ENCODE measurements at places on chromosomes 1 and 21.
A peak's percentile ranks its signal among the peaks of the same experiment; 100 is the strongest.

DNA sequence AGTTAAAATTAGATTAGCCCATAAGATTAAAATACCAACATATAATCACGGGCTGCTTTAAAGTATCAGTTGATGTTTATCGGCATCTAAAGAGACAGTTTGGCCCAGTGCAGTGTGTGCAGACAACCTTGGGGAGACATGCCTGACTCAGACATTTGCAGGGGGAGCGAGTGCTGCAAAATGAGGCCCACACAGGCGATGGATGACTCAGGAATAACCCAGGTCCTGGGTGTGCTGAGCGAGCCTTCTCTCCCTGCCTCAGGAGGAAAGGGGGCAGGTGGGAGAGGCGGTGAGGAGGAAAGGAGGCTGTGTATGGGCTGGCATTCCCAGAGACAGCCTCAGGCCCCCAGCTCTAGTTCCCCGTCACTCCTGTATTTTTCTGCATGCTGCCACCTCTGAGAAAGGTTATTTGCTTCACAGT lies 9.0 kb downstream of the SLC9A1 start:
- peak; percentile 92 for DNase-seq

GRCh38 chr1:15104768-15105167 lies 48.8 kb upstream of the TMEM51 start:
- DNase-seq = no peak

GRCh38 chr1:233627376-233627775 lies 13.5 kb downstream of the KCNK1 start:
- DNase-seq = no peak

- DNase-seq = peak; percentile 71
These were observed 30.9 kb downstream of the GPA33 start for GRCh38 chr1:167059045-167059808.

DNA sequence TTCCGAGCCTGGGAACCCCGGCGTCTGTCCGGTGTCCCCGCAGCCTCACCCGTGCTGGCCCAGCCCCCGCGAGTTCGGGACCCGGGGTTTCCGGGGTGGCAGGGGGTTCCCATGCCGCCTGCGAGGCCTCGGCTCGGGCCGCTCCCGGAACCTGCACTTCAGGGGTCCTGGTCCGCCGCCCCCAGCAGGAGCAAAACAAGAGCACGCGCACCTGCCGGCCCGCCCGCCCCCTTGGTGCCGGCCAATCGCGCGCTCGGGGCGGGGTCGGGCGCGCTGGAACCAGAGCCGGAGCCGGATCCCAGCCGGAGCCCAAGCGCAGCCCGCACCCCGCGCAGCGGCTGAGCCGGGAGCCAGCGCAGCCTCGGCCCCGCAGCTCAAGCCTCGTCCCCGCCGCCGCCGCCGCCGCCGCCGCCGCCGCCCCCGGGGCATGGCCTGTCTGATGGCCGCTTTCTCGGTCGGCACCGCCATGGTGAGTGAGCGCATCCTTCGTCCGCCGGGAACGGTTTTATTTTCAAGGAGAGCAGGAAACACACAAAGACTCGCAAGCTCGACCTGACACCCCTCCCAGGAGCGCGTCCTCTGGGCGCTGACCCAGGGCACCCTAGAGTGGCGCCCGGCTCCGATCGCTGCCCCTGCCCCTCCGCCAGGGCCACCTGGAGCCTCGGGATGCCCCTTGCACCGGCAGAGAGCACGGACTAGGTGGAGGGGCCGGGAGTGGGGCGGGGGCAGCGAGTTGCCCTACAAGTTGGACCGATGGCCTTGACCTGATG lies at the start of gene ABCG1:
TSS of gene ABCG1 (plus strand) at position 305 of the 770 bp plus-strand sequence. CDS start at position 428, 123 bp downstream.
- DNase-seq = no peak

GRCh38 chr1:227731241-227731677 lies 3.8 kb downstream of the JMJD4 start:
- DNase-seq = no peak

DNA sequence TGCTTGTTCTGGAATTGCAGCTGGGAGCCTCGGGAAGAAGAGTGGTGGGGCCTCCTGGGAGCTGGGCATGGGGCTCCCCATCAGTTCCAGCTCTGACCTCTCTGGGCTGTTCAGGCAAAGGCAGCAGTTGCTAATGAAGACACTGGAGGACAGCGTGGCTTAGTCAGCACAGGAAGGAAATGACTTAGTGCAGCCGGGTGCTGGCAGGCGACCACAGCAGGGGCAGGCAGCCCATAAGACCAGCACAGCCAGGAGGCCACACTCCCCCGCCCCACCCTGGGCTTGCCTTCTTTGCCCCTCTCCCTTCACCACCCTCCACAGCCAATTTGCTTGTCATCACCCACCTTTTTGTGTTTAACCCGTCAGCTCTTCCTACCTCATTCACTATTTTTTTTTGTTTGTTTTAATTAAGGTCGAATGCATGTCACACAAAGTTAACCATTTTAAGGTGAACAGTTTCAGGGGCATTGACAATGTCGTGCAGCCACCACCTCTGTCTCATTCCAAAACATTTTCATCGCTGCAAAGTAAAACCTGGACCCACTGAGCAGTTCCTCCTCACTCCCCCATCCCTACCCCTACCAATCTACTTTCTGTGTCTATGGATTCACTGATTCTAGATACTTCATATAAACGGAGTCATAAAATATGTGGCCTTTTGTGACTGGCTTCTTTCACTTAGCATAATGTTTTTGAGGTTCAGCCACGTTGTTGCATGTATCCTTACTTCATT lies 10.9 kb downstream of the OLIG2 start:
- peak; percentile 81 for DNase-seq

DNA sequence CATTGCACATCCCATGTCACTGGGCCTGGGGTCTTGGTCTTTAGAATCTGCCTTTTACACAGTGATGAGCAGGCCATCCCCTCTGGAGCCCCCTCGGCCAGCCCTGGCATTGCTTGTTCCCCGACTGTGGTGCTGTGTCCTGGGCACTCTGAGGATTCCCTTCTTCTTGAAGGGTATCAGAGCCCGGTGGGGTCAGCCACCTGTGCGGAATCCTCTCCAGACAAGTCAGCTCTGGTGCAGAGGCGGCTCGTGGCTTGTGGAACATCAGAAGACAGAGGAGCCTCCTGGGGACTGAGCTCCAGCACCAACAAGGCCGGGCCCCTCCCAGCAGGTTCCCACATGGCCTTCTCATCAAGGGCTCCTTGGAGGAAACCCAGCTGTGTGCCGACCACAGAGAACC lies 57.9 kb upstream of the AJAP1 start:
- no peak for DNase-seq

GRCh38 chr1:210686841-210687240 lies 358.1 kb downstream of the HHAT start:
- no peak for DNase-seq

- DNase-seq = no peak
These were observed 105.1 kb downstream of the PCBP3 start for GRCh38 chr21:45748593-45748992.

DNA sequence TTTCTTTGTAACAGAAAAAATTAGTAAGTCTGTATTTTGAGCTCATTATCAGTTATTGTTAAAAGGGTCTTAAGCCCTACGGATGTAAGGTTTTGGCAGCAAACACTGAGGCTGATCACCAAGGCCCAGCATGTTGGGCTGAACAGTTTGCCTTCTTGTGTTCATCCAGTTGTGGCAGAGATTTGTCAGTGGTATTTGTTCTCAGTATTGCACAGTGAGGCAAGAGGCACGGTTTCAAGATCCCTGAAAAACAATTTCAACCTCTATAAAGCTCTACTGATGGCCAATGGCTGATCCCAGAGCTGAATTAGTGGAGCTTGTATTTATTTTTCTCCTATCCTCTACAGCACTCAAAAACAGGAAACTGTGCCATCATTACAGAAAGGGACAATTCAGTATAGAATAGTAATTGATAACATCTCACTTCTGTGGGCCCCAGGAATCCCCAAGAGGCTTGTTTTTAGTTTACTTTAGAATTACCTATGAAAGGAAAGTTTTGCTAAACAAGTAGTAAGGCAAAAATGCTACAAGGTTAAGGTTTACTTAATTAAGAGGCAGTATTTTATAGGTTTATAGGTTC lies 191.8 kb upstream of the RAB4A start:
- no peak for DNase-seq

DNA sequence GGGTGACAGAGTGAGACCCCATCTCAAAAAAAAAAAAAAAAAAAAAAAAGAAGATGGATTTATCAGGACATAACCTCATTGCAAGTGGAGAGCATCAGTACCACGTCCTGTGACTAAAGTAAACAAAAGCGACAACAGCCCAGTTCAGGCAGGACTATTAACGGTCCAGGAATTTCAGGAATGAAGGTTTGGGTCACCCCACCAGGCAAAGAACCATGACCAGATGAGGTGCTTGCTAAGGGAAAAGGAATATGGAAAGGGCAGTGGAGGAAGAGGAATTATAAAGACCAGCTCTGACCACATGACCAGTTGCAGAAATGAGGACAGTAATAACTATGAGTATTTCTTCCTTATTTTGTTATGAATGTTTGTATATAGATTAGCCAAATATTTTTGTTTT lies 35.4 kb upstream of the EIF4G3 start:
- peak; percentile 73 for DNase-seq

GRCh38 chr1:112394743-112395062 lies 1.3 kb upstream of the CTTNBP2NL start:
- DNase-seq = no peak

DNA sequence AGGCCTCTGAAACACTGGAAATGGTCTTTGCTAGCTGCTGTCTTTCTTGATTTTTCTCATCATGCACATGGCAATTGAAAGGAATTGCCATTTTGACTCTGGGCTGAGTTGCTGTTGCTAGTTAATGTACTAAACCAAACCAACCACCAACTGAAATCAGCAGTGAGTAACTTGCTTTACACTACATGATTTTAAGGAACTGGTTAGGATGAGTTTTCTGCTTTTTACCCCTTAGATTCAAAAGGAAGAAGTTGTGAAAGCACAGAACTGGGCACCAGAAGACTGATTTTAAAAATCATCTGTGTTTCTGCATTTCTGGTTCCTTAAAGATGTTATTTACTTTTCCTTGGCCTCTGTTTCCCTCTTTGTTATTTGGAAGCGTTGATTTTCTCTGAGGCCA lies 361.9 kb downstream of the HLX start:
- no peak for DNase-seq

GRCh38 chr1:46517932-46518498 lies 28.4 kb downstream of the DMBX1 start:
- DNase-seq = no peak

- no peak for DNase-seq
These were observed 323.2 kb downstream of the LRRIQ3 start for GRCh38 chr1:73874806-73875205.

- peak; percentile 41 for DNase-seq
These were observed 214.4 kb downstream of the NRIP1 start for GRCh38 chr21:14850394-14850793.

DNA sequence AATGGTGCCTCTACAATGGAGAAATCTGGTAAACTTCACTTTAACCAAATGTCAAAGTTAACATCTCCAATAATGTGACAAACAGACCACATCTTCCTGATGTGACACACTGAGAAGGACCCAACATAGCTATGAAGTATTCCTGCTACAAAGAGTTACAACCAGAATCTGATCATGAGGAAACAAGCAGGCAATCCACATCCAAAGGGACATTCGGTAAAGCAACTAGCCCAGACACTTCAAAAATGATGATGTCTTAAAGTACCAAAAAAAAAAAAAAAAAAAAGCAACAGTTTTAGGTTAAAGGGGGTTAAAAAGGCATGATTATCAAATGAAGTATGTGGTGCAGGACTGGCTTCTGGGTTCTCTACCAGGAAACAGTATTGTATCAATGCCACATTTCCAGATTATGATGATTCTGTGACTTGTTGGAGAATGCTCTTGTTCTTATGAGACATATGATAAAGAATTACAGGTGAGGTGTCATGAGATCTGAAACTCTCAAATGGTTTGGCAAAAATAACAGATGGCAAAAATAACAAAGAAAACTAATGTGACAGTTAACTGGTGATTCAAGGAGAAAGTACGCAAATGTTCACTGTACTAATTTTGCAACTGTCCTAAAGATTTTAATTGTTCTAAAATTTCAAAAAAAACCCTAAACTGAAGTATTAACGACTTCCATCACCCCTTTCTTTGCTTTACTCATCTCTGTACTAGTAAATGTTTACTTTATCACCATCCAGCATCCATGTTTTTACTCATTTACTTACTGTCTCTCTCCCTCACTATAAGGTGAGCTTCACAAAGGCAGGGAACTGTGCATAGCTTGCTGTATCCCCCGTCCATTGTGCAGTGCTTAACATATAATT lies 2.8 kb downstream of the CD58 start:
- DNase-seq = no peak

DNA sequence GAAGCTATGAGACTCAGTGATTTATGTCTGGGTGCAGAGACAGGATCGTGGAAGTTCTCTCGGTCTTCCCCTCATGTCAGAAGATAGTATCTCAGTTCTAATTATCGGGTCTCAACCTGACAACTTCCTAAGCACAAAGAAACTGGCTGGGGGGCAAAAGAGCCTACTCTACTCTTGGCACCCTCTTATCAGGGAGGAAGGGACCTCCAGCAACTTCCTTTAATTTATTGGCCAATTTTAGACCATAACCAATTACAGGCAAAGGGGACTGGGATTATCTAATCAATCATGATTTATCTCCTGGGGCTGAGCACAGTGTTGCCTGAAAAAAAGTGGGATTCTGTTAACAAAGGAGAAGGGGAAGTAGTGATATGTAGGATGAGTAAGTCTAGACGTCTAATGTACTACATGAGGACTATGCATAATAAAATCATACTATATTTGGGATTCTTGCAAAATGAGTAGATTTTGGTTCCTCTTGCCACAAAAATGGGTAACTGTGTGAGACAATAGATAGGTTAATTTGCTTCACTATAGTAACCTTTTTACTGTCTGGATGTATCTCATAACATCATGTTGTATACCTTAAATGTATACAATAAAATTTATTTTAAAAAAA lies 98.8 kb downstream of the ZFYVE9 start:
- DNase-seq = peak; percentile 19

DNA sequence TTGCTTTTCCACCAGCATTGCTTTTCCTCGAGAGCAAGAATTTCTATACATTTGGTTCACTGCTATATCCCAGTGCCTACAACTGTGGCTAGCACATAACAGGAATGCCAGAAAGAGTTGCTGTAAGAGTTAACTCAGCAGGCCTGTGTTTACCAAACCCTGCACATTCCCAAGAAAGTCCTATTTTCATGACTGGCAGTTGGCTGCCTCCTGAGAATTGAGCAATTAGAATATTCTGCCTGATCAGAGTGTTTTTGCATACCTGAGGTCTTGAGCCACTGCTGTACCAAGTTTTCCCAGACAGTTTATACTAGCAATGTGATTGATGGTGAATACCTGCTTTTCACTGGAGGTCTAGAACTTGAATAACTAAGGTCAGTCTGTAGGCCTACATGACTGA lies 2.7 kb upstream of the GNPAT start:
- no peak for DNase-seq

GRCh38 chr1:63620671-63621070 lies 27.5 kb downstream of the PGM1 start:
- DNase-seq = no peak

DNA sequence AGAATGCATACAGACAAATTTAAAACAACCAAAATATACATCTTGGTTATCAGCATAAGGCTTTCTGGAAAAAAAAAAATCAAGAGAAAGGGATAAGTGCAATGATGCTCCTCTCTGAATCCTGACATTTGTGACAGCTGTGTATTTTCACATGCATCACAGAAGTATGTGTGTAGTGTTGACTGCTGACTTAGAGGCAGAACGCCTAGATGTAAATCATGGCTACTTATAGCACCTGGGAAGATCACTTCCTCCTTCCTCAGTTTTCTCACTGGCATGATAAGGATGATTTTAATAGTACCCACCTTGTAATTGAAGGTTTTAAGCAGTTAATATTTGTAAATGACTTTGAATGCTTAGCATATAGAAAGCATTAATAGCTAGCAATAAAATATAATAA lies 112.5 kb downstream of the MRPL39 start:
- DNase-seq = no peak
